ENCODE measurements at places on chromosomes 5 and 9.
A peak's percentile ranks its signal among the peaks of the same experiment; 100 is the strongest.

GRCh38 chr5:139660105-139660922 lies 12.2 kb downstream of the CXXC5 start:
- DNase-seq: peak; percentile 87

DNA sequence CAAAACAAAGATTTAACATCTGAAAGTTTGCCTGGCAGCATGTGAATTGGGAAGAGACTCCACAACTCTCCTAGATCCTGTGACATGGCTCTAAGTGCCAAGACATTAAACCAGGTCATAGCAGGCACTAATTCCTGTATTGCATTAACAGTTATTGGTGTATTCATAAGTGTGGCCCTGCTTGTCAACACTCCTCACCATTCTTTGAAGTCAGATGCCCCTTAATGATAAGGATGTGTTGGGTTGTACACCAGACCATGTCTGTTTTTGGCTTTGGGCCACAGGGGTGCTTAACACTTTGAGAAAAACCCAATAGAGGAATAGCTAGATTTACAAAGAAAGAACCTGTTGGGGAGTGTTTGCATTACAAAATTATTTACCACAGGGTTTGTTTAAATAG lies 43.4 kb upstream of the PDE8B start:
- no peak for DNase-seq

- peak; percentile 33 for DNase-seq
Observed at GRCh38 chr9:12878351-12878978, 103.6 kb downstream of the LURAP1L start.

GRCh38 chr9:34701023-34701768 lies 8.7 kb downstream of the CCL21 start:
- DNase-seq: no peak

GRCh38 chr9:136389396-136389795 lies 10.6 kb downstream of the SNAPC4 start:
- DNase-seq: no peak

DNA sequence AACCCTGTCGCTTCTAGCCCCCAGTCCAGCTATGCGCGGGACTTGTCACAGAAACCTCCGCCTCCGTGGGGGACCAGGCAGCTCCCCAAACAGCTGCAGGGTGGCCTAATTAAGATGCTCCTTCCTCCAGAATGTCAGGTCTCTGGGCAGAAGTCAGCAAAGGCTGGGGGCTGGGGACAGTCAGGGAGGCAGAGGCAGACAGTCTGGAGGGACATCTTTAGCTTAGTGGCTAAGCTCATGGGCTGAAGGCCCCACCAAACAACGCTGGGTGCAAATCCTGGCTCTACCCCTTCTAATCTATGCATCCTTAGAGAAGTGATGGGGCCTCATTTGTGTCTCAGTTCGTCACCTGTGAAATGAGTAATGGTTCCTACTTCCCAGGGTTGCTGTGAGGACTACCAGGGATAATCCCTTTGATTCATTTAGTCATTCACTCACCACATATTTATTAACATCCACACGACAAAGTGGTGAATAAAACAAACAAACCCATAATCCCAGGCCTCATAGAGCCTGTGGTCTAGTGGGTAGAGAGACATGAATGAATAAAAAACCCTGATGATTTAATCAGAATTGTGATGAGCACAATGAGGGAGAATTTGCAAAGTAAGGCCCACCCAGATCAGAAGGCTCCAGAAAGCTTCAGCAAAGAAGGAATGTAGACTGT lies 20.2 kb upstream of the MED27 start:
- DNase-seq: no peak

DNA sequence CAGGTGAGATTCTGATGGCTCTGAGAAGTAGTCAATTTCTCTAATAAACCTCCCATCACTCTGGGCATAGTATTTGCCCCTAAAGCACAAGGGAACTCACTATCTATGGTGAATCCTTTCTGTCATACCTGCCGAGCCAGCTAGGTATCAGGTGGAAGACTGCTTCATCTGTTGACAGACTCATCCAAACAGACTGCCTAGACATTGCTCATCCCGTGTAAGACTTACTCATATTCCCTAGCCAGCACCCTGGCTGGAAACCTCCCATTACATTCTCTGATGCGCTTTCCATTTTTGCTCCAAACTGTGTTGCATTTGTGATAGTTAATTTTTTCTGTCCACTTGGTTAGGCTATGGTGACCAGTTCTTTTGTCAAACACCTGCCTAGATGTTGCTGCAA lies 595.9 kb downstream of the DNAH5 start:
- DNase-seq: no peak

GRCh38 chr5:5986492-5987178 lies 391.7 kb downstream of the MED10 start:
- no peak for DNase-seq

DNA sequence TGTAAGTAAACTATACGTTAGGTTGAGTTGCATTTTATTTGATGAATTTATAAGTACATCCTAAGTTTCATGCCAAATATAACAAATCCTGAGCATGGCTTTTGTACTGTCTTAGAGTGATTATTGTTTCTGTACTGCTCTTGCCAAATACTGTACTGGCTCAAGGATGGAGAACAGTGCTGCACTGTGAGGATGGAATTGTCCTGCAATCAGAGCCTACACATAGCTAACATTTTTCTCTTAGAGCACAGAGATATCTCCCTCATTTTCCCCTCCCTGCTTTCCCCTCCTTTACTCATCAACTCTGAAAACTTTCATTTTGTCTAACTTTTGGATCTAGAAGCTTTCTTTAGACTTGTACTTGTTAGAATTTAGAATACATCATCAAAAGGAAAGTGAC lies 28.3 kb downstream of the LRRC70 start:
- DNase-seq: no peak
